ENCODE measurements at places on chromosomes 4 and X.
A peak's percentile ranks its signal among the peaks of the same experiment; 100 is the strongest.

GRCh38 chr4:89482251-89482650 lies 174.7 kb upstream of the GPRIN3 start:
- DNase-seq, result peak; percentile 66

- DNase-seq, result peak; percentile 93
Observed at GRCh38 chr4:5206016-5206790, 154.9 kb downstream of the STK32B start.

DNA sequence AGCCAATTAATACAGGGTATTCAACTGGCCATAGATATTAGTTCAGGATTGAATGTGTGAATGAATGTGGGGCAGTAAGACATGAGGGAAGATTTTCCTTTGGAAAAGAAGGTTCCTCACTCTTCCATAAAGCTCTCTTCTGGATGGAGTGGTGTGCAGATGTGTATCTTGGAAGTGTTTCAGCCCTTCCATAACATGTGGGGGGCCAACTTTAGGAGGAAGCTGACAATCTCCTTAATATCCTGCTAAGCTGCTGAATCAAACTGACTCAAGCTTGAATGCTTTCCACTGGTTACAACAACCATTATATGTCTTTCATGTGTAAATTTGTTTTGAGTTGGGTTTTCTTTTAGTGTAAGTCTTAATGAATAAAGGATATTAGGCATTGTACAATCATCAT lies 40.3 kb downstream of the FANCB start:
- peak; percentile 23 for DNase-seq

DNA sequence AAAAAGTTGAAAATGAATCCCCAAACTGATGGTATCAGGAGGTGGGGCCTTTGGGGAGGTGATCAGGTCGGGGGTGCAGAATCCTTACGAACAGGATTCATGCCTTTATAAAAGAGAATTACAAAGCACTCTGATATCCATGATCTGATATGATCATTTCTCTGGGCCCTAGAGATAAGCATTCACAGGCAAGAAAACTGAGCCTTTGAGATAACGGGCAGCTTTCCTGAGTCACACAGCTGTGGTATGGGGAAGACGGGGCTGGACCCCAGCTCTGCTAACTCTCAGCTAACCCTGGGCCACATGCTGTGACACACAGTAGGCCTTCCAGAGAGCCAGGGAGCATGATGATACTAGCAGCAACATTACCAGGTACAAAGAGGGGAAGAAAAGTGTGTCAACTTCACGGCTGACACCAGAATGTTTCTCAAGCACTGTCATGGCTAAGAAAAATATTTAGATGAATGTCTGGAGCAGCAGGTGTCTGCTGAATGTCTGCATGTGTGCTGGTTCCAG lies 85.1 kb downstream of the SLC2A9 start:
- DNase-seq, result no peak

GRCh38 chrX:107537815-107538214 lies 88.4 kb downstream of the FRMPD3 start:
- DNase-seq, result peak; percentile 57

GRCh38 chrX:17531500-17531899 lies 156.5 kb downstream of the NHS start:
- no peak for DNase-seq

All from fibroblast of lung (primary cell).